ENCODE measurements at places on chromosomes 6 and 20. TPM values are rescaled to one million over a fixed set of nuclear protein-coding genes. Genes with fewer than 3 reads are reported as not detected.

PRRT1 gene
- total RNA-seq: 8.0 TPM

DNA sequence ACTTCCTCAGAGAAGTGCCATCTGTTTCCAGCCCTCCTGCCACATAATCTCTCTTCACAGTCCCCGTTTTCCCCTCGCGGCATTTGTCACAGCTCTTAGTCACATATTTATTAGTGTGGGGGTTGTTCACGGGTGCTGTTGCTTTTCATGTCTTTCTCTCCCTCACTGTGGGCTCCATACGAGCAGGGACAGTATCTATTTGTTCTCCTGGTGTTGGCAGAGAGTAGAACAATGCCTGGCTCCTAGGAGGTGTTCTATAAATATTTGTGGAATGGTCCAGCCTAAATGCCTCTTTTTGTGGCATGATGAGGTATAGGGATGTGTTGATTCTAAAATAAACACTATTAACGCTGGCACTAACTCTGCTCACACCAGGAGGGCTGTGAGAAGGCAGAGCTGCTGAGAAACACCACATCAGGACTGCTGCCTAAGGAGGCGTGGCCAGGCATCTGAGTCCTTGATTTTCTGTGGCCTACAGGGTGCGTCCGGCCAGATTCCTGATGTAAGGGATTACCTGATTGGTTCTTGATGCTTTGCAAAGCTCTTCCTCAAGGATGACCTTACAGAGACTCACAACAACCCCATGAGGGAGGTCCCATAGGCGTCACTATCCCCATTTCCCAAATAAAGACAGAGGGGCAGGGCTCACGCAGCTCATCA, 219.8 kb upstream of the ARID1B start:
- DNase-seq: no peak

- peak; percentile 79 for DNase-seq
These were observed 103.1 kb downstream of the SULF2 start for GRCh38 chr20:47682028-47682783.

MTO1 gene
- total RNA-seq: 13.3 TPM

DNA sequence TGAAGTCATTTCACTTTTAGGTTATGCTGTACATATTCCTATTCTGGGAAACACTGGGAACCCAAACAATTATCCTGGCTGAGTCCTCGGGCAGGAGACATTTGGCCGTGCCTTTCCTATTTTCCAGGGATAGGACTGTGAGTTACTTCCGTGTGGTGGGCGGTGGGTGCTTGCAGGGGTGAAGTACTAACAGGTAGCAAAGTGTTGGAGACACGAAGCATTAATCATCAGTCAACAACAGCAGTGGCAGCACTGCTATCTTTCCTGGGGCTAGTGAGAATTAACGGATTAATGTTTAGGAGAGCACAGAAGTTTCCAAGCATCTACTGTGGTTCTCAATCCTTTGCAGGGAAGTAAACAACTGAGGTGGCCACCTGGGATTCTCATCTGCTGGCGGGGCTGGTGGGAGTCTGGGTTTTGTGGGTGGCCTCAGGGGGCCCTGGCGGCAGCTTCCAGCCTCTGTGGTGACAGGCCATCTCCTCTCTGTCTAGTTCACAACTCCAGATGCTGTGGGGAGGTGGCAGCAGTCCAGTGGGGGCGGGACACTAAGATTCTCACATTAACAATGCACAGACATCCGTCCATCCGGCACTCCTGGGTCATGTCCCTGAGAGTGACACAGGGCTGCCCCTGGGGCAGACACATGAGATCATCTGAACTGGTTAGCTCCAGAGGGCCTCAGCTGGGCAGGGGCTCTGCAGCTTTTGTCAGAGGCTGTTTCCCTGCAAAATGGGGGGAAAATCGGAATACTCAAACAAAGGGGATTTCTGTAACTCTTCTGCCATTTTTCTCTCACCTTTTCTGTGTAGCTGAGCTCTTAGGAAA, 90.9 kb downstream of the GJA10 start:
- DNase-seq: no peak

DNA sequence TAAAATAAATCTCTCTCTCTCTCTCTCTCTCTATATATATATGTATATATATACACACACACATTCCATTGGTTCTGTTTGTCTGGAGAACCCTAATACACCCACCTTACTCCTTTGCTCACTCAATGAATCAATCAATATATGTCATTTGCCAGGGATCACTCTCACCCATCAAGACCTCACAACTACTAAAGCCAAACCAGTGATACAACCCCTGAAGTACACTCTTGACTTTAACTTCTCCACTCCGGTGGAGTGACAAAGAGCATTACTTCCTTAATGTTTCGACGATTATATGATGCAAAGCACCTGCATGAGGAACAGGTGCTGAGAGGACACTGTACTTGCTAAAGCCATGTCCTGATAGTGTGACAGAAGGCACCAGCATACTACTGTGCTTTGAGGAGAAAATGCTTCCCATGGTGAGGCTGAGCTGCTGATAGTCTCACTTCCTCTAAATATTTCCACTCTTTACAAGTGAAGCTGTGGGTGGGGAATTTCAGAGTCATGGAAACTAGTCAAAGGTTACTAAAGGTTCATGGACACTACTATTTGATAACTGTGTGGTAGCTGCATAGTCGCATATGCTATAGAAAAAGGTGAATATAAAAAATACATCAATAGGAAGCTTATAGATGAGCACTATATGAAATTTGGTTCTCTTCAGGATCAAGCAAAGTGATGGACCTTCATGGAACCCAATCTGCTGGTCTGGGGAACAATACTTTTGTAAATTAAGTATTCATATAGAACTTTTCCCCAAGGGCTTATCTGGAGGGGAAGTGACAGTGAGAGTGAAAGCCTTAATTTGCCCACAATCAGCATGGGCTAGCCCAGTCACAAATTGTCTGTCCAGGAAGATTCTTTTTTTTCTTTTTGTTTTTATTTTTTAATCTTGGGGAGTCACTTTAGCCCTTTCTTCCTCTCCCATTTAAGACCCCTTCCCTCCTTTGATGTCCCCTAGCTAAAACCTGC, 141.9 kb upstream of the NEDD9 start:
- no peak for DNase-seq

DNA sequence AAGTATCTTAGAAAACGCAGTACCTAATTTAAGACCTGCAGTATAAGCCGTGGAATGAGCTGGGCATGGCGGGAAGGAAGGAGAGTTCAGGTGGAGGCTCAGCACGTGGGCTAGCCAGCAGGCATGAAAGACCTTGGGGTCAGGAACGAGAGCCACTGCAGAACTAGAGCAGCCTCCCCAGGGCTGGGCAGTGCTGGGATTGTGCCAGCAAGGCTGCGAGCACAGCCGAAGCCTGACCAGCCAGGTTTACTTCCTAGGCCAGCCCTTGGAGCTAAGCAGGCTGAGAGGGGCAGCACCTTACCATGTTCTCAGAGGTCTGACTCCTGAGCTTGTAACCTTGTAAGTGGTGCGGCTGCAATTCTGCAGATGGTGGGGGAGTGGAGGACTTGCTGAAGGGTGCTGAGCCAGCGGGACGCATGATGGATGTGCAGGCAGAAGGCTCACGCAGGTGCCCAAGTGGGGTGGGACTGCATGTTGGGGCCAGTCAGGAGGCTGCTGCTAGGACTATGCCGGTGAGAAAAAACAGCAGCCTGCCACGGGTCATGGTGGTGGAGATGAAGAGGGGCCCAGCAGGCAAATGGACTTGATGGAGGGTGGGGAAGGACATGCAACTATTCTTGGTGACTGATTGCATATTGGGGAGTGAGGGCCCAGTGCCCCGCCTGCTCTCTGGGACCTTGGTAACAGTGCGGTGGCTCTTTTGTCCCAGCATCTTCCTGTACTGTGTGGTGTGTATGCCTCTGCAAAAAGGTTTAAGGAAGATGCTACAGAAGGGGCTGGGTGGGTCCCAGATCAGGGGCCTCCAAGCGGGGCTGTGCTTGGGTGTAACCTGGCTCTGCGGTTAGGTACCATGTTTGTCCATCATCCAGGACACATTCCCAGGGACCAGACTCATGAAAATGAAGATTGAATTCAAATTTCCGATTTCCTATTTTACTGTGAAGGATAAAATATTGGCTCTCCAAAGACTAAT, 37.6 kb upstream of the IRF4 start:
- no peak for DNase-seq

All from uterus (tissue), 4 donors.